Thyroid gland (tissue), 4 donors: ENCODE measurements at places on chromosomes 1 and 21. TPM values are rescaled to one million over a fixed set of nuclear protein-coding genes. Genes with fewer than 3 reads are reported as not detected.
A peak's percentile ranks its signal among the peaks of the same experiment; 100 is the strongest.

The COL16A1 gene
- total RNA-seq = 115 TPM

The CLDN14 gene
- total RNA-seq = not detected

The PLA2G2C gene
- not detected for total RNA-seq

The AMY1B gene
- total RNA-seq = not detected

The MARK1 gene
- 21.2 TPM for total RNA-seq

The KRTAP13-2 gene
- not detected for total RNA-seq

The SLC41A1 gene
- 52.1 TPM for total RNA-seq

The KCNE2 gene
- total RNA-seq = not detected

The CYB561D1 gene
- total RNA-seq = 11.1 TPM

DNA sequence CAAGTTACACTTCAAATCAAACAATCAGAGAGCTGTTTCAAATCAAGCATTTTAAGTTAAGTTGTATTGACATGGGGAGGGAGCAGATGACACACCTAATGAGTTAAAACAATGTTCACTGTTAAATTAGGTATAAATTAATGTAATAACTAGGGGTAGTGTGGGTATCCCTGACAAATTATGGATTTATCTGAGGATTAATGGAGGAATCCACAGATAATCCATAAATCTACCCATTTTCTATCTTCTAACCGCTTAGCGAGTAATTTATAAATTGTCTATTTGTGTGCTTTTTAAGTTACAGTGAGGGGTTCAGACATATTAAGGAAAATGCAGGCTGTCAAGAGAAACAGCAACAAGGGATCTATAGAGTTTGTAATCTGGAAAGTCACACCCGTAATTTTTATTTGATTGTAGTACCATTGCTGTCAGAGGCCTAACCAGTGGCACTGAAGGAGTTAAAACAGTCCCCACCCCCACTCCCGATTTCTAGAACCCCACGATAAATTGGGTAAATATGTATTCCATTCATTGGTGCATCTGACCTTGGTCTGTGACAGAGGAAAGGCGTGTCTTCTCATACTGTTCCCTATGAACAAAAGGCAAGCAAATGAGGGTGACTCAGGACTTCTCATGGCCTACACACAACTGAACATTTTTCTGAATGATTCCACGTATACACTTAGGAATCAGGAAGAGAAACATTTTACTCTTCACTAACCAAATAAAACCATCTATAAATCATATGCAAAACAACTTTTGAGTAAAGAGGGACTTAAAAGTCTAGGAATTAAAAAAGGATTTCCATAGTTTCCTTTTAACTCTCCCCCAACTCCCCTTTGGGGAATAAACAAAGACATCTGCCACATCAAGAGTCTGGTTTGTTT lies 7.4 kb downstream of the IRF2BP2 start:
- no peaks in the 10 kb centered on the region for H3K27me3 ChIP-seq
- H3K36me3 ChIP-seq = peaks cover 14% of the 10 kb centered on the region
- peak overlapping the region; percentile 100 for H3K27ac ChIP-seq
- peak; percentile 21 for DNase-seq
- no peak overlapping the region for H3K4me3 ChIP-seq
- H3K4me1 ChIP-seq = peaks cover 49% of the 10 kb centered on the region

GRCh38 chr1:205593967-205594366 lies 37.8 kb downstream of the ELK4 start:
- no peak overlapping the region for H3K27ac ChIP-seq
- DNase-seq = no peak
- H3K36me3 ChIP-seq = no peaks in the 10 kb centered on the region
- H3K4me3 ChIP-seq = no peak overlapping the region

- H3K4me1 ChIP-seq = no peaks in the 10 kb centered on the region
- H3K36me3 ChIP-seq = no peaks in the 10 kb centered on the region
- DNase-seq = no peak
- no peak overlapping the region for H3K4me3 ChIP-seq
- no peaks in the 10 kb centered on the region for H3K27me3 ChIP-seq
Observed at GRCh38 chr1:96475903-96476302, 245.7 kb upstream of the PTBP2 start.

- no peak overlapping the region for H3K4me3 ChIP-seq
- no peaks in the 10 kb centered on the region for H3K27me3 ChIP-seq
- DNase-seq = no peak
Observed at GRCh38 chr1:182680408-182680807, 4.0 kb downstream of the RGS8 start.

- H3K4me1 ChIP-seq = peaks cover 62% of the 10 kb centered on the region
- H3K4me3 ChIP-seq = peak overlapping the region; percentile 65
- peak overlapping the region; percentile 96 for H3K27ac ChIP-seq
- DNase-seq = peak; percentile 84
- H3K36me3 ChIP-seq = no peaks in the 10 kb centered on the region
Observed at GRCh38 chr1:31937300-31938183, 626 bp downstream of the PTP4A2 start.

GRCh38 chr1:180167021-180167701 lies 12.5 kb downstream of the QSOX1 start:
- no peak for DNase-seq
- no peaks in the 10 kb centered on the region for H3K4me1 ChIP-seq
- no peaks in the 10 kb centered on the region for H3K36me3 ChIP-seq
- H3K27me3 ChIP-seq = no peaks in the 10 kb centered on the region

DNA sequence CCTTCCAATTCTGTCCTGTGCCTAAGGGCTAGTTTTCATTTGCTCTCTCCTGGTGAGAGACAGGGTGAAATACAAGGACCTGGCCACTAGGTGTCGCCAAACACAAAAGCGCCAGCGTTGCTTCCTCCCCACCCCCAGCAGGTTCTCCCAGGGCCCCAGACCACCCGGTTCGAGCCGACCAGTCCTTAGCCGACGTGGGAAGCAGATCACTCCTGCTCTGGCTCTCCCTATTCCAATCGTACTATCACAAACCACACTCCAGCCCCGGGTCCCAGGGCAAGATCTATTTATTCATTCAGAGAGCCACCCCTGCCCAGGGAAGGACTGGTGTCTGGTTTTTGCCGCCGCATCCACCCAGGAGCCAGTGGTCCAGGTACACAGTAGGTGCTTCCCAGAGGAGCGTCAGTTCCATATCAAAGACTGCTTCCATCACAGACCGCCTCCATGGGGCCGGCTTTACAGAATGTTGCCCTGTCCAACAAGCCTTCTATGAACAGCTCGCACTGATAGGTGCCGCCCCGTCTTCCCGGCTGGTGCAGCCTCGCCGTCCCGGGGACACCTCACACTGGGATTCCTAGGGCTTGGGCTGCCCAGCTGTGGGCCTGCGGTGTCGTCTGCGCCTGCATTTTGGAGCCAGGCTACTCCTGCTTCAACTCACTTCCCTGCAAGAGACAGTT lies 35.0 kb downstream of the CTNNBIP1 start:
- H3K36me3 ChIP-seq = peaks cover 2% of the 10 kb centered on the region
- peaks cover 7% of the 10 kb centered on the region for H3K4me1 ChIP-seq
- no peak overlapping the region for H3K4me3 ChIP-seq
- DNase-seq = peak; percentile 70

GRCh38 chr1:34778381-34778780 lies 2.6 kb upstream of the GJB3 start:
- no peak for DNase-seq
- peaks cover 11% of the 10 kb centered on the region for H3K27me3 ChIP-seq
- H3K27ac ChIP-seq = no peak overlapping the region
- H3K4me1 ChIP-seq = peaks cover 3% of the 10 kb centered on the region
- H3K4me3 ChIP-seq = no peak overlapping the region

DNA sequence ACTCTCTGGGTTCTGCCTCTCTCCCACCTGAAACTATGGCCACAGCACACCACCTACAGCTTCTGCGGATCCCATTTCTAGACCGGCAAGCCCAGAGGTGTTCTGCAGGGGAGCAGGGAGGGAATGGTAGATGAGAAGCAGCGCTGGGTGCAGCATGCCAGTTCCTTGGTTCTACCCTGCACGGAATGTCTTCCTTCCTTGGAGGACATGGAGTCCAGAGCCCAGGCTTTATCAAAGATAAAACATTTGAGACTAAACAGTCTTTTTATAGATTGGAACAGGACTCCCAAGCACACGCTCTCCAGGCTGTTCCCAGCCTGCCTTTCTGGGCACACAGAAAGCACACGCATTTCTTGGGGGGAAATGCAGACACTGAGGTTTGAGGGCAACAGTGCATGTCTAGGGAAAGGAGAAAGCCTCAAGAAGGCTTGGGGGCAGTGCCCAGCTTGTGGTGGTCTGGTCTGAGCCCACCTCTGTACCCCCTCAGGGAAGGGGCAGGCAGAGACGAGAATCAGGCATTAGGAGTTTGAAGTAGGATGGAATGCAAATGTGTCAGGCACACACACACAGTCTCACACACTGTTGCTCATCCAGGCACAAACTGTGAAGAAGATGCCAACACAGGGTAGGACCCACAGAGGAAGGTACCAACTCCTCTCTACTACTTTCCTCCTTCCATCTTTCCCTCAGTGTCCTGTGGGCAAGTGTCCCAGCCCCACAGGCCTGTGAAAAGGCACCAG lies 29.7 kb downstream of the LGR6 start:
- H3K36me3 ChIP-seq = no peaks in the 10 kb centered on the region
- H3K4me3 ChIP-seq = no peak overlapping the region
- H3K27me3 ChIP-seq = no peaks in the 10 kb centered on the region
- H3K4me1 ChIP-seq = no peaks in the 10 kb centered on the region
- no peak for DNase-seq

GRCh38 chr1:8347635-8348034 lies 29.7 kb downstream of the SLC45A1 start:
- no peak overlapping the region for H3K27ac ChIP-seq
- no peak for DNase-seq
- no peaks in the 10 kb centered on the region for H3K4me1 ChIP-seq

DNA sequence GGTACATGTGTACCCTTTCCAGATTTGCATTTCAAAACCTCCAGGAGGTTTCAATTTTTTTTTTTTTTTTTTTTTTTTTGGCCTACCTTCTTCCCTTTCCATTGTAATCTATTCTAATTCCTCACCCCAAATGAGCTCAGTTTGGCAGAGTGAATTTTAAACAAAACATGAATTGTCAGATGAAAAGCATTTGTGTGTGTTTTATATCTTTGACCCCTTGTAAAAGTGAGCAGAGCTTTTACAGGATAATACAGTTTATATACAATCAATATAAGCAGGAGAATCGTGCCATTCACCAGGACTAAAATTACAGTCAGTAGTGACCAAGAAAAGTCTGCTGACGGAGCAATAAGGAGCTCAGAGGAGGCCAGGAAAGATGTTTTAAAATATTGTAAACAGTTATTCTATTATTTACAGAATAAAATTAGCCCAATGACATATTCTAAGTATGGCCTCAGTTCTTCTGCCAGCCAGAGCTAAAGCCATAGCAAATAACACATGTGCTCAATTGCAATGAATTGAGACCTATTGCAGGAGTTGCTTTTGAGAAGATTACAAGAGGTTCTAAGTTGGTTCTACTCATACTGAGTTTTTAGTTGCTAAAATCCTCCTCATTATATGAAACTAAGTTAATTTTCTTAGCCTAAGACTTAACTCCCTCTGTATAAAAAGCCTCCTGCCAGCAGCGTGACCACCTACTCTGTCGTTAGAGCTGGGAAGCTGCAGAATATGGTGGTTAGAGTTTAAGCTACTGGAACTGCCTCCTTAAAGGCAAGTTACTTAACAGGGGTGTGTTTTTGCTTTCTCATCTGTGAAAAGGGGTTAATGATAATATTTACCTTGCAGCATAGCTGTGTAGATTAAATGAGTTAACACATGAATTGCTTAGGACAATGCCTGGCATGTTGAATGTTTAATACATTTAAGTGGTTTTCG lies 50.8 kb upstream of the ZNF326 start:
- no peaks in the 10 kb centered on the region for H3K27me3 ChIP-seq
- H3K4me1 ChIP-seq = peaks cover 28% of the 10 kb centered on the region
- no peak overlapping the region for H3K27ac ChIP-seq
- no peak for DNase-seq
- H3K36me3 ChIP-seq = no peaks in the 10 kb centered on the region
- H3K4me3 ChIP-seq = no peak overlapping the region

- H3K4me1 ChIP-seq = peaks cover 6% of the 10 kb centered on the region
- H3K36me3 ChIP-seq = no peaks in the 10 kb centered on the region
- H3K27ac ChIP-seq = no peak overlapping the region
- no peaks in the 10 kb centered on the region for H3K27me3 ChIP-seq
Observed at GRCh38 chr21:42079939-42080787, 9.0 kb downstream of the UMODL1 start.

DNA sequence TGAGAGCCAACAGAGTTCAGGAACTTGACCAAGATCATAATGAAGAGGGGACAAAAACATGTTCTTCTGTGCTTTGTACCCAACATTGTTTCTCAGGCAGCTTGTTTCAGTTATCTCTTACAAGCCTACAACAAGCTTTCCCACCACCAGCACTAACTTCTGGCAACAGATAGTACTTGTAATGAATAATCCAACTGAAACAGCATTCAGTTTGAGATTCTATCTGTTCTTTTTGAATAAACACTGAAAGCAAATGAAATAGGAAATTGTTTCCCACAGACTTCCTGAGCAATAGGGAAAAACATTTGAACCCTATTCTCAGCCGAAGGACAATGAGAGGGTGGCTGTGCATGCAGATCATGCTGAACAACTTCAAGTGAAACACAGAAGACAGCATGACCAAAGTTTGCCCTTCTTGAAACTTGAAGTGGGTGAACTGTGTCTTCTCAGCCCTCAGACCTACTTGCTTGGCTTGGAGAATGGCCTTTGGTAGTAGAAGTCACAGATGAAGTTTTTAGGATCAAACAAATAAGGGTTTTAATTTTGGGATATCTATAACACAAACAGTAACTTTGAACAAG lies 11.2 kb upstream of the HOOK1 start:
- DNase-seq = no peak
- H3K4me1 ChIP-seq = no peaks in the 10 kb centered on the region
- no peak overlapping the region for H3K4me3 ChIP-seq
- no peaks in the 10 kb centered on the region for H3K27me3 ChIP-seq
- H3K36me3 ChIP-seq = no peaks in the 10 kb centered on the region

- H3K4me3 ChIP-seq = no peak overlapping the region
- H3K27me3 ChIP-seq = no peaks in the 10 kb centered on the region
- peak overlapping the region; percentile 50 for H3K27ac ChIP-seq
Observed at GRCh38 chr1:223776075-223776814, 63.9 kb downstream of the CAPN2 start.

GRCh38 chr1:10339815-10340214 lies 59.0 kb upstream of the PGD start:
- no peaks in the 10 kb centered on the region for H3K4me1 ChIP-seq
- H3K27me3 ChIP-seq = no peaks in the 10 kb centered on the region

DNA sequence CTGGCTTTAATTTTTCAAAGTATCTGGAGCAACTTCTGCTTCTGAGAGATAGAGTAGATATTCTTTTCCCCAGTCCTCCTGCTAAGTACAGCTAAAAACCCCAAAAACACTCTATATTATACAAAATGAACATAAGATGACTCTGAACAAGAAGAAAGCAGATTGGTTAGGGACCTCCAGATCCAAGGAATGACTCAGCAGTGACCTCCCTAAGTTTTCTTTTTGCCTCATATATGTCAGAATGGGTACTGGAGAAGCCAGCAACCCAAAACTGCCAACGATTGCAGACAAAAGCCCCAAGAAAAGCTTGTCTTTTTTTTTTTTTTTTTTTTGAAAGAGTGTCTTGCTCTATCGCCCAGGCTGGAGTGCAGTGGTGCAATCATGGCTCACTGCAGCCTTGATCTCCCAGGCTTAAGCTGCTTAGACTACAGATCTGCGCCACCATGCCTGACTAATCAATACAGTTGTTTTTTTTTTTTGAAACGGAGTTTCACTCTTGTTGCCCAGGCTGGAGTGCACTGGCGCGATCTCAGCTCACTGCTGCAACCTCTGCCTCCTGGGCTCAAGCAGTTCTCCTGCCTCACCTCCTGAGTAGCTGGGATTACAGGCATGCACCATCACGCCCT lies 22.7 kb downstream of the NDUFS5 start:
- DNase-seq = peak; percentile 42
- H3K4me1 ChIP-seq = no peaks in the 10 kb centered on the region
- no peaks in the 10 kb centered on the region for H3K36me3 ChIP-seq
- no peak overlapping the region for H3K4me3 ChIP-seq

GRCh38 chr1:41351262-41352151 lies 9.7 kb upstream of the FOXO6 start:
- no peak overlapping the region for H3K27ac ChIP-seq
- H3K27me3 ChIP-seq = no peaks in the 10 kb centered on the region
- DNase-seq = no peak
- no peak overlapping the region for H3K4me3 ChIP-seq
